T-helper 2 cell (primary cell): ENCODE measurements at places on chromosomes 7 and 10.

DNA sequence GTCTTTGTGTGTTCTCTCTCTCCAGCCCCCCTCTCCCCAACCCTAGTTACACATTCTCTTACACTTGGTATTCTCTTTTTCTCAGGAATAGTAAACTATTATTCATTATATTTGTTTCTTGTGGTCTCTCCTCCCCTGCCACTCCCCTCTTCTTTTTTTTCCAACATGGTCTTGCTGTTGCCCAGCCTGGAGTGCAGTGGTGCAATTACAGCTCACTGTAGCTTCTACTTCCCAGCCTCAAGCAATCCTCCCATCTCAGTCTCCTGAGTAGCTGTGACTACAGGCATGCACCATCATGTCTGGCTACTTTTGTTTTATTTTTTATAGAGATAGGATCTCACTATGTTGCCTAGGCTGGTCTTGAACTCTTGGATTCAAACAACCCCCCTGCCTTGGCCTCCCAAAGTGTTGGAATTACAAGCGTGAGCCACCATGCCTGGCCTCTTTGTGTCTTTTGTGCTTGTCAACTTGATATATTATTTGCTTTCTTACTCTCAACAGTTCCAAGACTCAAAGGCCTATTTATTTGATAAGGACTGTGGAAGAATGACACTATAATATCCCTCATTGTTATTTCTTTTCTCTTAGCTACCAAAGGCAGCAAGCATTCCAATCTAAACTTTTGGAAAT, 66.9 kb downstream of the MLLT10 start:
- DNase-seq, result no peak

DNA sequence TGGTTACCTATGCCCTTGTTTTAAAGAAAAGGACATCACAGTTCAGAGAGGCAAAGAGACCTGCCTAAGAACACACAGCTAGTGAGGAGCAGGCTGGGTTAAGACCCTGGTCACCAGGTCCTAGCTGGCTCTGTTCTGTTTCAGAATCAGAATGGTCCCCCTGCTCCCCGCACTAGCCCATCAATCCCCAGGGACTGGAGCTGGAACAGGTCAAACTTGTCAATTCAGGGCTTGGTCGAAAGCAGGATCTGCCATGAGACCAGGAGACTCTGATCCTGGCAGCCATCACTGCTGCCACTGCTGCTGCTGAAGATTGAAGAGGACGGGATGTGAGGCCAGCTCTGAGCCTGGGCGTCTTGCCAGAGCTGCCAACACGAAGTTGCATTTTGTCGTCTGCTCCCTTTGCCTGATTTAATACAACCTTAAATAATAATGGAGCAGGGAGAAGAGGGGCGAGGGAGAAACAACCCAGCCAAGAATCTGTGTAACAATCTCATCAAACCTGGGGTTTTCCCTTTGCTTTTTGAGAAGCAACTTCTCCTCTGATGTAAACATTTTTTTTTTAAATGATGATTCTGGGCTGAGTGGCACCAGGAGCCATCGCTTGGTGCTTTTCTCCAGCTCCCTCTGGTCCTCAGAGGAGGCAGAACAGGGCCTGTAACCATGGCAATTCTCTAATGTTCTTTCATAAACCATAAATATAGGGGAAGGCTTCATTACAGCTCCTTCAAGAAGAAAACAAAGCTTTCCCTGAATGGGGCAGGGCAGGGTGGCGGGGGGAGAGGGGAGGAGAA, 119.0 kb upstream of the SORCS3 start:
- no peak for DNase-seq

DNA sequence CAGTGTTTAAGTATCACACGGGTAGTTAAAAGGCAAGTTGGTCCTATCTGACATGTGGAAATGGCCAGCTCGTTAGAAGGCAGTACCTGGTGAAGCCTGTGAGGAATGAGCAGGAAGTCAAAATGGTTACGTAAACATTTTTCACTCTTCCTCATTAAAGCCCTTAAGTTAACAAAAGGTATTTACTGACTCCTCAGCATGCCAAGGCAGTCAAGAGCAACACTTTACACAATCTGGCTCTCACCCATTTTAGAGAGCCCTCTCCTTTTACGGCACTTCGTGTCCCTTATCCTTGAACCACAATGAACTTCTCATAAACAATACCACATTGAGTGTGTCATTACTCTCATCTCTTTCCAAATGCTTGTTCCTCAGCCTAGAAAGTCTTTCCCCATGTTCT, 11.0 kb upstream of the RSBN1L start:
- DNase-seq, result no peak

- DNase-seq, result no peak
Measured at GRCh38 chr7:133575726-133576440, 323.0 kb downstream of the EXOC4 start.

- no peak for DNase-seq
Measured at GRCh38 chr7:36741866-36742265, 17.6 kb upstream of the AOAH start.

GRCh38 chr10:129949891-129950291, 14.2 kb downstream of the EBF3 start:
- DNase-seq, result no peak

GRCh38 chr7:96408881-96409280, 87.0 kb upstream of the SLC25A13 start:
- DNase-seq, result no peak

GRCh38 chr7:24029068-24029467, 254.9 kb upstream of the NPY start:
- no peak for DNase-seq

- DNase-seq, result no peak
Measured at GRCh38 chr10:79435271-79436065, 10.0 kb downstream of the ZCCHC24 start.

DNA sequence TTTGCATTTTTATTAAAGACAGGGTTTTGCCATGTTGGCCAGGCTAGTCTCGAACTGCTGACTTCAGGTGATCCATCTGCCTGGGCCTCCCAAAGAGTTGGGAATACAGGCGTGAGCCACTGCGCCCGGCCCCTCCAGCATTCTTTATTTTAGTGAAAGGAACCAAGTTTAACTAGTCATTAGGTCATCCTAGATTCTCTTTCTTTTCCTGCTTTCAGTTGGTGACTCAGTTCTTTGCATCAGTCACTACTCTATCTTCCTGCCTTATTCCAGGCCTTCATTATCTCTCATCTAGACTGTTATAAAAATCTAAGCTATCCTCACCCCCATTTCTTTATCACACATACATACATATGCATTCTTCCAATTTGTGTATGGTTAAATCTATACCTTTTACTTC, 63.7 kb downstream of the PRSS58 start:
- no peak for DNase-seq

- DNase-seq, result no peak
Measured at GRCh38 chr10:125083576-125083920, 76.8 kb downstream of the CTBP2 start.

DNA sequence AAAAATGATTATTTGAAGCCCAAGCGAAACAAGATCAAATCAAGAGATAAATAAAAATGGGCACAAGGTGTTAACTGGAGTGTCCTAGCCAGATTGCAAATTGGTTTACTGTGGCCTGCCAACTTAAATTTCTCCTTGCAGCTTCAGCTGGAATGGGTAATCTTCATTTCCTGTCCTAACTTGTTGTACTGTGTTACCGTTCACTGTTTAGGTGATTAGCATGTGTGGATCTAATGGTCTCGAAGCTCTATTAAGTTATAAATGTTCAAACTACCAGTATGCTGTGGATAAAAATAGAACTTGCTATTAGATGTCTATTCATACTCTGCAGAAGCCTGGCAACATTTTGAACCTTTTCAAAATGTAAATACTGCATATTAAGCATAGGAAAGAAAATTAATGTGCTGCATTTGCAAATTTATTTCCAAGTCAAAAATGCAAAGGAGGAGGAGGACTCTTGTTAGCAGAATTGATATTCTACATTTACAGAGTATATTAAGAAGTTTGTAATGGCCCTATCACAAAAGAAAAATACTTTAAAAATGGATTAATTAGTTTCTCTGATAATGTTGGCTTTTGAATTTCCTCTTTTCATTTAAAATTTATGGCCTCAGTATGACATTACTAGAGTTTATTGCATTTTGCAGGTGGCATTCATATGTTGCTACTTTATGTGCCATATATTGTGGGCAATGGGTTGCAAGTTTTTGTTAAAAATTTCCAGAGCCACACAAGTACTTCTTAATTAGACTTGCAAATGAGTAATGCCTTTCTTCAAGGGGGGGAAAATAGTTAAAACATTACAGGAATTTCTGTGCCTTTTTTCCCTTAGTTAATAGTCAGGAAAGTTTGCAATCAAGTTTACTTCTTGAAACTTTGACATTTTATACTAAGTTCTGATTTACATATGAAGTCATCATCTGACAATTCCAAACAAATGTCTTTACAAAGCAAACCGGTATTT, 92.1 kb downstream of the CABCOCO1 start:
- no peak for DNase-seq

GRCh38 chr10:110033701-110034235, 26.0 kb downstream of the ADD3 start:
- DNase-seq, result no peak

DNA sequence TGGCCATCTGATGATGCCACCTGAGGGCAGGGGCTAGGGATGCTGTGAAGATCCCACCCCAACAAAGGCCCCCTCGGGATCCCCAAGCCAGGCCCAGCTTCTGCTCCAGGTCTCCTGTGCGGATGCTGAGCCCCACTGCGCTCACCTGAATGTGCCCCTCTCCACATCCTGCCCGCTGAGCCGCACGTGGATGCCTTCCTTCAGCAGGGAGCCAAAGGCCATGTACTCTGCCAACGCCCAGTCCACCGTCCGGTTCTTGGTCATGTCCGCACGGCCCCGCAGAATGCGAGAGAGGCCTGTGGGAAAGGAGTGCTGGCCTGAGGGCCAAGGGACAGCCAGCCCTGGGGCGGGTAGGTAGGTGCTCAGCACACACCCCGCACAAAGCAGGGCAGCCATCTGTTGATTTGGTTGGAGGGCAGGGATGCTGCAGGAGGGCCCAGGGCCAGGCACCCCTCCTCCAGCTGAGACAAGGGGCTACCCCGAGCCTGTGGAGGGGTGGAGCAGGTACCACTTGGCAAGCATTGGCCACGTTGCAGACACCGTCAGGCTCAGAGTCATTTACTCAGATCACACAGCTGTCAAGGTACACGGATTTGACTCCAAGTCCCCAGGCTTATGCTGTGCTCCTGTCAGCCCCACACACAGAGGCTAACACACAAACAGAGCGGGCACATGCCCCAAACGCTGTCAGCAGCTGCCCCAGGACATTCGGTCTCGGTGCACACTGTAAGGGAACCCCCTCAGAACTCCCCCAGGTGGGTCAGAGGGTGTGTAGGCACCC, 19.2 kb downstream of the OGDHL start:
- DNase-seq, result no peak

- no peak for DNase-seq
Measured at GRCh38 chr10:10891124-10892082, 126.3 kb upstream of the CELF2 start.

DNA sequence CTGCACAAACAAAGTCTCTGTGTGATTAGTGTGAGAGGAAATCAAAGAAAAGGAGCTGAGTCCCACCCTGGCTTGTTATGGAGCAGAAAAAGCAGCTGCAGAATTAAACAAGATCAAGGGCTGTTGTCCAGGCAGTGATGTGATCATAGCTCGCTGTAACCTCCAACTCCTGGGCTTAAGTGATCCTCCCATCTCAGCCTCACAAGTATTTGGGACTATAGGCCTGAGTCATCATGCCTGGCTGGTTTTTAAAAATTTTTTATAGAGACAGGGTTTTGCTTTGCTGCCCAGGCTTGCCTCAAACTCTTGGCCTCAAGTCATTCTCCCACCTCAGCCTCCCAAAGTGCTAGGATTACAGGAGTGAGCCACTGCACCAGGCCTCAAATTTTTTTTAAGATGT, 88.9 kb downstream of the IPMK start:
- no peak for DNase-seq

DNA sequence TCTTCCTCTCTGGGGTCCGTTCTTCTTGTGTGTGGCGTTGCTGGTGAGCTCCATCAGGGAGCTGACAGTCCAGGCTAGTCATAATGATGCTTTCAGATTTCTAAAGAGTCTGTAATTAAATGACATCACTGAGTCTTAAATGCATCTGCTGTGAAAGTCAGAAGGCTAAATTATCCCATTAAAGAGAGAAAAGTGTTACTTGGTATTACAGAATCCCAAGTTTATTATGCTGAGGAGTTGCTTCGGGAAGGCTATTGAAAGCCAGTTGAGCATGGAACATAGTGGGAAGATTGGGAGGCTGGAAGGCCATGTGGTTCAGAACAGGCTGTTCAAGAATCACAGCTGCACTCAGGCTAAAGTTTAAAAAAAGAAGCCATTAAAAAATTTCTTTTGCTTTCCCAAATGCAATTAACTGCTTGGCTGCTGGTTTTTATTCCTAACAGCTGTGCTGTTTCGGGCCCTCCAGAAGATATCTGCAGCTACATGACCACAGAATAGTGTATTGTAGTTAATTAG, 342.6 kb upstream of the LRGUK start:
- DNase-seq, result no peak

GRCh38 chr10:104037261-104037951, 48.3 kb downstream of the COL17A1 start:
- DNase-seq, result no peak

- no peak for DNase-seq
Measured at GRCh38 chr7:157595086-157595855, 258.5 kb downstream of the DNAJB6 start.

- peak; percentile 19 for DNase-seq
Measured at GRCh38 chr10:30456266-30456665, 22.3 kb downstream of the MAP3K8 start.

DNA sequence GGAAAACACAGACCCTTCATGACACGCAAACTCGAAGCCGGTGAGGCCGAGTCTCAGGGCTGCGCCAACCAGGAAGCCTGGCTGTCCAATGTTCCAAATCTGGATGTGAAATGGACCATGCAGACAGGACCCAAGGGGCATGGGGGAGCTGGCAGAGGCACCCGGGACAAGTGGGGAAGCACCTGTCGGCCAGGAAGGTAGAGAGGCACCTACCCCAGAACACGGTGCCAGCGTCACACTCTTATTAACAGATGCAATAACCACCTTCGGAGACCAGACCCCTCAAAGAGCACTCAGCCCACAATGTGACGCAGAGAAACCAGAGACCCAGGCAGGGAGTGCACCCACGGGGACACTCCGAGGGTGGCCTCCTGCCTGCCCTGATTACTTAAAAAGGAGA, 88.3 kb upstream of the PDGFA start:
- DNase-seq, result peak; percentile 33

DNA sequence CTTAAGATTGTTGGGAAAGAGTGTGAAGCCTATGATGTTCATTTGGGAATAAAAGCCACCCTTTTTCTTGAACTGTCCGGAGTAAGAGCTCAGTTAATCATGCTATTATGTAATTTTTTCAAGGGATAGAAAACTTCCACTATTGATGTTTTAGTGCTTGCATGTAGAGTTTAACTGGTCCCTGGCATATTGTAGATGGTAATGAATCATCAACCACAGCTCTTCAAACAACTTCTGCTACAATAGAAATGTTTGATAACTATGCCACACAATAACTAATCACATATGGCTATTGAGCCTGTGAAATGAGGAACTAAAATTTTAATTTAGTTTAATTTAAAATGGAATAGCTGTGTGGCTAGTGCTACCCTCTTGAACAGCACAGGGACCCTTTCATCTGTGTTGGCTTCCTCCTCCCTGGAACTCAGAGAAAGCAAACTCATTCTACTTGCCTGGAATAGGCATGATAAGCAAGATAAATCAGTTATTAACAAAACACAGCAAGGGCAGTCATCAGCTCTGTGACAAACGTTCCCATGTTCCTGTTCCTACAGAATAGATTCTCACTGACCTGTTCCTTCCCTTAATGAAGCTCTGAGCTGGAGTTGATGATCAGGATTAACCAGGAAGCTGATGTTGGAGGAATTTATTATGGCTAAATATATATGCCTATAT, 4.9 kb upstream of the SRI start:
- no peak for DNase-seq
